ENCODE measurements at places on chromosomes 2 and 18.

- DNase-seq: peak; percentile 70
These were observed 814 bp downstream of the FZD7 start for GRCh38 chr2:202034249-202035088.

- DNase-seq: peak; percentile 61
These were observed 365.4 kb upstream of the FSIP2 start for GRCh38 chr2:185373229-185373628.

DNA sequence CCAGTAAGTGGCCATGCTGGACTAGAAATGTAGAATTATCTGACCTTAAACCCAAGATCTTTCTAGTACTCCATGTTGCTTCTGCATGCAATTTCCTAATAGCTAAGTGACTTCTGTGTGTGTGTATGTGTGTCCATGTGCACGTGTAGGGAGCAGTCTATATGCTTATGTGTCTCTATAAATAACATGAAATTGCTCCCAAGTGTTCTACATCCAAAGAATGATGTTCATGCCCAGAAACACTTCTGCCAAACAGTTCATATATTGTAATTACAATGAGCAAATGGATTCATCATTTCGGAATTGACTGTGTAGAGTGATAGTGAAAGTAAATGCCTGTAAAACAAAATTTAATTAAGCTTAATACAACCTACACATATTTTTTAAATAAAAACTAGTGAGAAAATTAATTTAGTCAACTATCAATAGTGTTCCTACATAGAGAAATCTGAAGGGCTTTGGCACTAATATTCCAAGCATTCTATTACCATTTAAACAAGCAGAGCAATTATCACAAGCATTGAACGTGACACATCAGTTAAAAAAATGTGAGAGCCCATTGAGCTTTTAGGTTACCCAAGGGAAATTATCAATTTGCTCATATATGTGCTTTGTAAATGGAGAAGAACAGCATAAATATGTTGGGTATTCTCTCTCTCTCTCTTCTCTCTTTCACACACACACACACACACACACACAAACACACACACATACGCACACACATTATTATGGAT, 1067.4 kb downstream of the CNTNAP5 start:
- no peak for DNase-seq

DNA sequence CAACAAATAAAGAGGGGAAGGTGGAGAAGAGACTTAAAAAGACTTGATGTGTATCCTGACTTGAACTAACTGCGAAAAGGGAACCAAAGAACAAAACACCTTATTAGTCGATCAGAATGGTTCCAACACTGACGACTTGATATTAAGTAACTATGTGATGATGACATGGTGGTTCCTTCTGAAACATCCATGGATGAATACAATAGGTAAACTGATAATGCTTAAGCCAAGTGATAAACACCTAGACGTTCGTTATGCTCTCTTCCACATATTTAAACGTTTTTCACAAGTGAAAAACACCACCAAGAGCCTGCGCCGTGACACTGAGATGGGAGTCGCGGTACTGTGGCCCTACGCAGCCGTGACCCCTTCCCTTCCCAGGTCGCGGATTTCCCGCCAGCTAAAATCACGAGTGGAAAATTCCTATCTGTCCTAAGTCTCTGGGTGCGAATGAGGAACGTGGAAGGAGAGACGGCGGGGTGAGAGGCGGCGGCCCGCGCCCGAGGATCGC, 797 bp downstream of the TTC32 start:
- DNase-seq: peak; percentile 28

GRCh38 chr18:44740000-44740399, 59.3 kb downstream of the SETBP1 start:
- DNase-seq: no peak

GRCh38 chr2:138183705-138184104, 219.4 kb downstream of the HNMT start:
- no peak for DNase-seq

Data from ELR (cell line).